H54 (cell line): ENCODE measurements at places on chromosomes 6 and 20.

DNA sequence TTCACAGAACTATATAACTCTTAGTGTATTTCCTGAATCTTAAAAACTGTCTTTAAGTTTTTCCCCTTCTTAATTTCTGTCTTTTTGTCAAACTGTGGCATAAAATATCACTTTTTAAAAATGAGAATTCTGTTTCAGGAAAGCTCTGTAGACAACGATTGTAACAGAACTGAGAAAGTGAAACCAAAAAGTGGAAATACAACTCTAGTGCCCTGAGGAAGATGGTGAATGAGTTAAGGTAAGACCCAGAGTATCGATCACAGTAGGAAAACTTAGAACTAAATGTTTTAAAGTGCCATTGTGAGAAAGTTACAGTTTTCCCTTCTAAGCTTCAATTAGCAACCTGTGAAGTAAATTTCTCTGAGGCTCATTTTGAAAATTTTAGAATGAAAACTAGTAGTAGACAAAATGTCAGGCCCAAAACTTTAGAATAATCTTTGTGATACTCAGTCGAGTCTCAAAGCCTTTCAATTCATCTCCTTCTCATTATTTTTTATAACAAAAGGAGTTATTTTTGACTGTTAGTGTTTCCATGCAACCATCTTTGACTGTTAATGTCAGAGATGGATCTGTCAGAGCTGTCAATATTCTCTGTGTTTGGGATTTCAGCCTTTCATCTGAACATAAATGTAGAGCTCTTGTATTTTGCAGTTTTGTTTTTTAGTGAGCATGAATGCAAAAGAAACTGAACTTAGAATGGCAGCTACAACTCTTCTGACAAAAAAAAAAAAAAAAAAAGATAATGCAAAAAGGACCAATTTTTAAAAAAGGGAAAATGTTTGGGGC, 19.0 kb upstream of the TRDN start:
- DNase-seq = no peak

DNA sequence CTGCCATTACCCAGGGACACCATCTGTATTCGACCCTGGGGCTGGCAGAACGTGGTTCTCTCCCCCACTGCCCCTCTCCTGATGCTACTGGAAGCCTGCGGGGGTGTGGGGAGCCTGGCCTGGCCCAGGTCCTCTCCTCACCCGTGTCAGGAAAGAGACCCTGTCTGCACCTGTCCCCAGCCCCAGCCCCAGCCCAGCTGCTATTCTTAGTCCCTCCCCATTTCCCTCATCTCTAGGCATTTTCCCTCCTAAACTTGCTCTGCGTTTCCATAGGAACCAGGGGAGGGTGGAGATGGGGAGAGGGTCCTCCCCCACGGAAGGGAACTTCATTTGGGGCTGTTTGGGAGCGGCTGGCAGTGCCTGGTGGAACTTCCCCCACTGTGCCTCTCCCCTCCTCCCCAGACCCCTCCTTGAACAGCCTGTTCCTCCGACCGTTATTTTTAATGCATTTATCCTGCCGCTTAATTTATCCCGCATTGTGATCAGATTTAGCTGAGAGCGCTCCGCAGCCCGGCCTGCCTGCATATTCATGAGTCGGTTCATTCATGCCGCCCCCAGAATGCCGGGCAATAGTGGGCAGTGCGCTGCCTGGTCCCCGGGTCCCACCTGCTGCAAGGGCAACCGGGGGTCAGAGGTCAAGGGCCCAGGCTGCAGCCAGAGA, 31.8 kb upstream of the DLGAP4 start:
- DNase-seq = no peak

GRCh38 chr6:69622230-69622629, 174.6 kb downstream of the LMBRD1 start:
- DNase-seq = no peak

DNA sequence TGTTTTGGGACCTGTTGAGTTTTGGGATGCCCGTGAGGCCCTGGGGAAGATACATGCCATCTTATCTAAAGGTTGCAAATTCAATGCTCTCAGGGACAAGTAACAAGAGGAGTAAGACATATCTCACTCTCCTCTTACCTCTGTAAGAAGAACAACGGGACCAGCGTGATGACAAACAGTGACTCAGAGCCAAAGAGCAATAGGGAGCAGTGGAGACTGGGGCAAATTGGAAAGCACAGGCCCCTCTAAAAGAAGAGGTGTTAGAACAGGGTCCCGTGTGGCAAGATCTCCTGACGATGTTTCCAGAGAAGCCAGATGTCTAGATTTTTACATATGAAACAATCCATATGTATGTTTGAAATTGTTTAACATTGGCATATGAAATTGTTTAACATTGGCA, 11.6 kb downstream of the TP53RK start:
- DNase-seq = no peak

GRCh38 chr6:159257846-159258245, 88.6 kb downstream of the FNDC1 start:
- no peak for DNase-seq

DNA sequence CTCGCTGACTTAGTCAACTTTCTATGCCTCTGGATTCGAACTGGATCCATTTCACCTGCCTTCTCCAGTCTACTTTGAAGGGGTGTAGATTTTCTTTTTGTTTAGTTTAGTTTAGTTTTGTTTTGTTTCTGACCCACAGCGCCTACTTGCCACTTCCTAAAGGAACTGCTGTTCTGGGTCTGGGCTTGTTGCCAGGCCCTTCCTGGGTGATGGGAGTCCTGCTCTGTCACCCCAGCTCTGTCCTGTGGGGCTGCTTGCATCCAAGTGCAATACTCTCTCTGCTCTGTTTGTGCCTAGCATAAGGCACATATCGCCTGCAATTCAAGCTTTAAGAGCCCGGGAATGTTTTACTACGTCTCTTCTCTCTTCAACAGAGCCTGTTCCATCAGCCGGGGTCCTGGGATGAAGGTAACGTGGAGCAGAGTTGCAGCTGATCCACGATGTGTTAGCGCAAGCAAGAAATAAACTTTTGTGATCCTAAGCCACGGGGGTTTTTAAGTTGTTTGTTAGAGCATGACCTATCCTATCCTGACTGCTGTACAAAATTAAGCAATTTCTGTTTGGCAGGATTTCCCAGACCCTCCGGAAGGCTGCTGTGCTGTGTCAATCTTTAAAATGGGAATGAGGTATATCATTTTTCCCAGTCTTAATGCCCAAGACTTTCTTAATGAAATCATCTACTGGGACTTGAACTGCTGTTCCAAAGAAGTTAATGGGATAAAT, 30.9 kb upstream of the TAGAP start:
- DNase-seq = no peak

DNA sequence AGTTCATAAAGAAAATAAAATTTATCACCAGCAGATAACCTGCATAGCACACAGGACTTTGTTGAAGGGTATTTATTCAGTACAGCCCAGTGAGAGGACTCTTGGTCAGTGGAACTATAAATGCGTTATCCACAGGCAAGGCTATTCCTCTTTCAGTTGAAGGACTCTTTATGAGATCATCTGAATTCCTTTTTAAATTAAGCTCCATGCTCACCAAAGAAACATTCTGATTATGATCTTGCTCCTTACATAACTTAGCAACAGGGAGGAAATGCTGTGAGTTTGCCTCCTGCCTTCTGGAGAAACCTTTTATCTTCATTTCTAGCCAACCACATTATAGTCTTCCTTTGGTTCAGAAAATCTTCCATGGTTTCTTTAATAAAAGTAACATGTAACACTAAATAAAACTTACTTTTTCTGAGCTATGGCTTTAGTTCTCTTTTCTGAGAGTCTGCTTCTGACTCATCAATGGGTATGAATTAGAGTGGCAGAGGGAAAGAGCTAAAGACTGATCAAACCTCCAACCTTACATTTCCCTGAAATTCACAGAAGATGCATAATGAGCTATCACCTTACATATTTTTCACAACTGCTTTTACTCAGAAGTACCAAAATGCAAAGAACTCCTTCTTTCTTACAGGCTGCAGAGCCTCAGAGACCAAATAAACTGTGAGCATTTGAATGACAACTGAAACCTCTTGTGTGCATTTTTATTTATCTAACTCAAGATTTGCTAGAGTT, 267.2 kb downstream of the ADGRG6 start:
- DNase-seq = no peak

DNA sequence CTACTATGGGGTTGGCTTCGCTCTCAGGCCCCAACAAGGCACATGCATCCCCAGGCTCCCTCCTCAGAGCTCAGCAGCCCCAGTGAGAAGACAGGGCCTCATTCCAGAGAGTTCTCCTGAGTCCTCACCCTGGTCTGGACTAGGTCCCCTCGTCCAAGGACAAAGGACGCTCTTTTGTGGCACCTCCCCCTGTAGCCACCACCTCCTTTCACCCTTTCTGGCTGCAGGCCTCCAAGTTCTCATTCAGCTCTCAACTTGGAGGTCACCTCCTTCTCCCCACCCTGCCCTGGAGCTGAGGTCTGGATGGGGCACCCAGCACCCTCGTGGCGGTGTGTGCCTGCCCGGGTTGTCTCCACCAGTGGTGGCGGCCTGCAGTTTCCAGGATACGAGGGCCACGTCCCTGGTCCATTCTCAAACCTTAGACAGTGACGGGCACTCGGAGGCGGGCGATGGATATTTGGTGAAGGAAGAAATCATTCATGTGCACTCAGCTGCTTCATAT, 2.5 kb downstream of the UNC93A start:
- no peak for DNase-seq

DNA sequence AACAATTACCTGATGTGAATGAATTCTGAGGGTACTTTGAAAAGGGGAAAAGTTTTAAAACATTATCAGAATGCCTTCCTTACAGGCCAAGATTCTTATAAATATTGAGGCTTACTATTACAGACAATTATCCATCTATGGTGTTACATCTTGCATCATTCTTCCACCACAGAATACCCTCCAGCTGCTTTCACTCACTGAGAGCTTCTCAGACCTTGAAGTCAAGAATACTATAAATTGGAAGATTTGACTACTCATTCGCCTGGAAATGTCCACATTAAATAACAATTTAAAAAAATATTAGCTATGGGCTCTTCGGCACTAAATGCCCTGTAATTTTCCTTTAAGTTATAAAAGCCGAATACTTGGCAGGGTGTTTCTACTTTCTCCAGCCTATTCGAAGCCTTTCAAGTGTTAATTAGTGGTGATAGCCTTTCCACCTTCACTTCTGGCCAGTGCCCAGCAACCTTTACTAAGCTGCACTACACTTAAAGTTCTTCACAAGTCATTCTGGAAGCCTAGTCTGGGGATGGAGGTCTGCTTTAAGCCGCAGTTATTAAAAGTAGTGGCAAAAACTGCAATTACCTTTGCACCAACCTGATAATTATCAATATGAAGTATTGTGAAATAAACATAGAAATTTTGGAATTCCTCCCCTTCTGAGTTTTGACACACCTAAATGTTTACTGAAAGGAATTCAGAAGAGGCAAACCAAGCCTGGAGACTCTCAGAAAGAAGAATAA, 100.9 kb downstream of the BMP5 start:
- DNase-seq = no peak

DNA sequence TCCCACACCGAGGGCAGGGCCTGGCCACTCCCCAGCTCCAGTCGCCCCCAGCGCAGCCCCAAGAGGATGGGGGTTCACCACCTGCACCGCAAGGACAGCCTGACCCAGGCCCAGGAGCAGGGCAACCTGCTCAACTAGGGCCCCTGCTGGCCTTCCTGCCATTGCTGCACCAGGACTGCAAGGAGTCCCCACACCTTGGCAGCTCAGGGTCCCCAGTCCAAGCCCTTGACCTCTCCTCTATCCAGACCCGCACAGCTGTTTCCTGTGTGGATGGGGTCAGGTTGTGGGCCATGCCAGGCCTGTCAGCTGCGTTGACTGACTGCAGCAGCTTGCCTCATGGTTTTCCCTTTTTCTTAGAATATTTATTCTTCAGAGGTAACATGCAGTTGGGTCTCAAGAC, 4.4 kb downstream of the LRRC73 start:
- DNase-seq = no peak

DNA sequence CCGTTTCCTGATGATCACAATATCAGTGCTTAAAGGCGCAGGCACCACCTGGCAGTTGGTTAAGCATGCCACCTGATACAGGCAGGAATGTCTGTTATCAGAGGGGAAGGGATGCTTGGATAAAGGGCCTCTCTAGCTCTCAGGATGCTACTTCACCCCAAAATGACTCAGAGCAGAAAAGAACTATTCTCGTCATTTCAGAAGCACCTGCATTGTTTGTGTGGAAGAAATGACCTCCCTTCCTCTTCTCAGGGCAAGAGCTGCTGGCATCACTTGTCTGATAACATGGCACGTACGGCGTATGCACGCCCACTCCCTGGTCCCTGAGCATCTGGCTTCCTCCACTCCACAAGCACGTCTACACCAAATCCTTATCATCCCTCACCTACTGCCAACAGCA, 47.3 kb downstream of the ATP9A start:
- no peak for DNase-seq

- no peak for DNase-seq
Measured at GRCh38 chr6:122709922-122710512, 69.5 kb upstream of the FABP7 start.

DNA sequence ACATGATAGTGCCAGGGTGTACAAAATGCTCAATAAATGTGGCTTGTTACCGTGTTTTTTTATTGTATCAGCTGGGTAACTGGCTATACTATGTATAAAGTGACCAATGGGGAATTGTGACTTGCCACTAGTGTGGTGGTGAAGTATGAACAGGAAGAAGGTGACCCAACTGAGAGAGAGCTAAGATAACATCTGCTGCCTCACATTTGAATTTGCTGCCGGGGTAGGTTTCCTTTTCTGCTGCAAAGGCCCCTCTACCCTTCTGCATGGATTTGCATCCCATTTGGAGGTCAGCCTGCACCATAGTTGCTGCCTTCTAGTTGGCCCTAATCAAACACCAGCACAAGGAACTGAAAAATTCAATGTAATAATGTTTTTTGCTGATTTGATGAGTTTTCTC, 24.1 kb downstream of the IL17A start:
- DNase-seq = no peak

DNA sequence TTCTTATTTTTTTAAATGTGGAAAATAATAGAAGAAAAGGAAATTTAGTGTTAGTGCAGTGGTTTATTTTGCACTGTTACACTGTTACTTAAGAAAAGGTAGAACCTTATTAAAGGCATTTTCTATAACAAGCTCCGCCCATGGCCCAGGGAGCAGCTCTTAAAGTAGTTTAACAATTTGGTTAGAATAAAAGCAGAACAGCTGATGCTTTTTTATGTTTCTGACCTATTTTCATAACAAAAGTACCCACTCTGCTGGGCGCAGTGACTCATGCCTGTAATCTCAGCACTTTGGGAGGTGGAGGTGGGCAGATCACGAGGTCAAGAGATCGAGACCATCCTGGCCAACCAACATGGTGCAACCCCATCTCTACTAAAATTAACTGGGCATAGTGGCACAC, 32.6 kb downstream of the DSTN start:
- DNase-seq = no peak

- DNase-seq = no peak
Measured at GRCh38 chr6:15411766-15412165, 165.9 kb downstream of the JARID2 start.

DNA sequence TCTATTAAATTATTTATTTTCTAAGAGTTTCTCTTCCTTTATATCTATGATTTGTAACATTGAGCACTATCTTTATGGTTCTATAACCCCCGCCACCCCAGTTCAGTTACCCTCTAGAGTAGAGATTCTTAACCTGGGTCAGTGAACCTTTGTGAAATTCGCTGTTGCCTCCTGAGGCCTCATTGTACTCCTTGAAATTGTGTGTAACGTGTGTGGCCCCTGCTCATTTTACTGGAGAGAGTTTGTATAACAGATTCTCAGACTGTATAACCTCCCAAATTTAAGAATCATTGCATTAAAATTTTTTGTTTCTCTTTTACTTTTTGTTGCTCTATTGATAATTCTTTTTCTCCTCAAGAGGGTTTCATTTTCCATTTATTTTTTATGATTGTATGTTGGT, 65.3 kb downstream of the ADGRG6 start:
- DNase-seq = no peak

GRCh38 chr6:31797588-31797987, 2.0 kb upstream of the VARS1 start:
- DNase-seq = no peak
